Aorta (tissue), 5 donors: ENCODE measurements at places on chromosomes 7 and 10.

DNA sequence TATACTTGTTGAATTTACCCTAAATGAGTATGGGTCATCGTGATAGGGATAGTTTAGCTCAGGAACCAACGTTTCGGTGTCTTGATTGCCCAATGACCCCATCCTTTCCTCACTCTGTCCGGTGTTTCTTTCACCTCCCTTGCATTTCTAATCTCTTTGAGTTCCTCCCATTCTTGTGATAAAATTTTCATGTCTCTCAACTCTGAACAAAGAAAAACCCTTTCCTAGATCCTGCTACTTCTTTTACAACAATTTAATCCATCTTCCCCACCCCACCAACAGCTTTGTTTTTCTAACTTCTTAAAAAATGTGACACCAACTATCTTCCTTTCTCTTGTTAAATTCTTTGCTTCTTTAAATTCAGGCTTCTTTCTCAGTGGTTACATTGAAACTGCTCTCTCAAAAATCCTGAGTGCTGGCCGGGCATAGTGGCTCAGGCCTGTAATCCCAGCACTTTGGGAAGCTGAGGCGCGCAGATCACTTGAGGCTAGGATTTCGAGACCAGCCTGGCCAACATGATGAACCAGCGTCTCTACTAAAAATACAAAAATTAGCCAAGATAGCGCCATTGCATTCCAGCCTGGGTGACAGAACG, 130.3 kb upstream of the MINDY3 start:
- no peak for DNase-seq

- DNase-seq, result no peak
Measured at GRCh38 chr10:119140603-119141245, 24.8 kb downstream of the SFXN4 start.

GRCh38 chr7:69687739-69688433, 89.6 kb downstream of the AUTS2 start:
- no peak for DNase-seq

DNA sequence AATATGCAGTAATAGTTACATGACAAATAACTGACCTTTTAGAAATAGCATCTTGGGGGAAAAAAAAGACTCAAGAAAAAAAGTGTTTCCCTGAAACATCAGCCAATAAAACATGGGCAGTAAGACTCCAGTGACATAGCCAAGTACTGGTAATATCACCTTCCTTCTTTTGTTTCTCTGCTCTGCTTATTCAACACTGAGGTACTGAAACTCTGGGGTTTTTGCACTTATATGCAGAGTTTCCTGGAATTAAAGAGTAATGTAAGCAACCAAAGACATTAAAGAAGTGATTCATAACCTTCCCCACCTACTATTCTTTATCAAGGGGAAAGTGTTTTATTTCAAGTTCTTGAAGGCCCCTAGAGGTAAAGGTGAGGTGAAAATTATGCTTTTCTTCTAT, 414.5 kb downstream of the GRM8 start:
- no peak for DNase-seq
